ENCODE measurements at places on chromosomes 11 and 22.

- peak; percentile 34 for DNase-seq
These were observed at the start of gene FIBIN for GRCh38 chr11:26993965-26994457. Gene FIBIN (plus strand): TSS chr11:26994112. CDS start chr11:26994527, 415 bp downstream.

DNA sequence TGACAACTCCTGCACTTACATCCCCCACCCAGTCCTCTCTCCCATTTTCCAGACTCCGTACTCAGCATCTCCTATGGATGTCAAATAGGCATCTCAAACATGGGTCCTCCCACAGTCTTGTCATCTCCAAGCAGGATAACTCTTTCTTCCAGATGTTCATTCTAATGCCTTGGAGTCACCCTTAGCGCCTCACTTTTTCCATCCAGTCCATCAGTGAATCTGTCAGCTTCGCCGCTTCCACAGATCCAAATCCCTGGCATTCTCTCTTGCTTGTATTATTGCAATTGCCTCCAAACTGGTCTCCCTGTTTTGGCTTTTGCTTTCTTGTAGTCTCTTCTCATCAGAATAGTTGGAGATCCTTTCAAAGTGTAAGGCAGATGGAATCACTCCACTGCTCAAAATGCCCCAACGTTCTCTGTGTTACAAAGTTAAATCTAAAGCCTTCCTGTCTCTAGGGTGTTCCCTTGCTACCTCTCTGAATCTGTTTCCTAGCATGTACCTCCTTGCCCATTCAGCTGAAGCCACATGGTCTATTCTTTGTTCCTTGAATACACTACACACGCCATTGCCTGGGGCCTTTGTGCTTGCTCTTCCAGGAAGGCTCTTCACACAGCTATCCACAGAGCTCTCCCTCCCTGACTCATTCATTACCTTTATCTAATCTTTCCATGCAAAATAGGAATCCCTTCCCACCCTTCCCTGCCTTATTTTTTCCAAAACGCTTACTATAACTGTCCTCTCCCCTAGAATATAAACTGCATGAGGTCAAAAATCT lies 64.8 kb downstream of the UBASH3B start:
- no peak for DNase-seq

GRCh38 chr11:41985799-41986198 lies 526.3 kb upstream of the LRRC4C start:
- DNase-seq: no peak

GRCh38 chr11:38824573-38824972 lies 2226.5 kb upstream of the RAG2 start:
- DNase-seq: no peak

- no peak for DNase-seq
These were observed 15.5 kb downstream of the DGCR8 start for GRCh38 chr22:20095521-20095920.

GRCh38 chr22:39348909-39349505 lies 784 bp upstream of the SYNGR1 start:
- DNase-seq: no peak

DNA sequence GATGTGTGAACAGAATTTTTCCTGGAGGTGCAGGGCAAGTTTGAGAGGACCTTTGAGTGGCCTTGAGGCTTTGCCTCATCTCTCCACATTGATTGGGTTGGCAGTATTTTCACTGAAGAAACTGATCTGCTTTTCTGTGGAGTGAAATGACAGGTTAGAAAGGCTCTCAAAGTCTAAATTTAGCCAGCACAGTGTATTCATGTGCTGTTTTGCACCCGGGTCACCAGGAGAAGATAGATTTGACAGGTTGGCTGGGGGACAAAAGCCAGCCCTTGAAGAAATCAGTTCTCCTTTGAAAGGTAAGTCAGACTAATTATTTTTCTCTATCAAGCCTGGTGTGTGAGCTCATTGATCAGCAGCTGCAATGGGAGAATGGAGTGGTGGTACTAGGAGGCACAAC lies 152.9 kb downstream of the DBX1 start:
- no peak for DNase-seq

DNA sequence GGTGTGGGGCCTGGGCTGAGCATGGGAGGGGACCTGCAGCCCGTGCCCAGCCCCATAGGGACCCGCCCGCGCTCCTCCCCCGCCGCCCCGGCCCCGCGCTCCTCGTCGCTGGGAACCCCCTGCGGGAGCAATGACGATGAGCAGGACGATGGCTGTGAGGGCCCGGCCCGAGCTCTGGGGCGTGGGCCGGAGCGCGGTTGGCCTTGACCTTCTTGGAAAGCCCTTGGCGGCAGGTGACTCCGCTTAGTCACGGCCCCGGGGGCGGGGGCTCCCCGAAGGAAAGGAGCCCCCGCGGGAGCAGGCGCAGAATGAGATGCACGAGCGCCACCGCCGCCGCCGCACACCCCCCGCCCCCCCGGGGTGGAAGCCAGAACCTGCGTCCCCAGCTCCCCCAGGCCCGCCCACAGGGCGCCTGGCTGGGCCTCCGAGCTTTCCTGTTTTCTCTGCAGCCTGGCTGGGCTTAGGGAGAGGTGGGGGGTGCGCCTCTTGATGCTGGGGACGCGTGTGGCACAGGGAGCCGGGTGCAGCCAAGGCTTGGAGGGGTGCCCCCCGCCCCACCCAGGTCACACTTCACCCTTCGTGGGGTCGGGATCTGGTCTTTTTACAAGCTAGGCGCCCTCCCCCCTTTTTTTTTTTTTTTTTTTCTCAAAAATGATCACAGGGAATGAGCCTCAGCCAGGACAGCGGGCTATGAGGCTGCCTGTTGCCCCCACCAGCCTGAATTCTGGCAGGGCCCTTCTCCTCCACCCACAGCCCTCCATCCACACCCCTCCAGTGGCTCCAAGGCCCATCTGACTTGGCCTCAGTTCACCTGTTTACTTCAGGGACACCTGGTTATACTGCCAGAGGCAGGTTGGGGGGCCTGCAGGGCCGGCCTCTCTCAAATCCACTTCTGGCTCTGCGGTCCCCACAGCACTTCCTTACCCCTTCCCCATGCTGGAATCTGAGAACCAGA lies 17.9 kb downstream of the CRELD2 start:
- peak; percentile 33 for DNase-seq

- no peak for DNase-seq
These were observed 183.2 kb downstream of the GRIK4 start for GRCh38 chr11:120694726-120695125.

- DNase-seq: no peak
These were observed 24.4 kb upstream of the FSHB start for GRCh38 chr11:30206249-30206996.

DNA sequence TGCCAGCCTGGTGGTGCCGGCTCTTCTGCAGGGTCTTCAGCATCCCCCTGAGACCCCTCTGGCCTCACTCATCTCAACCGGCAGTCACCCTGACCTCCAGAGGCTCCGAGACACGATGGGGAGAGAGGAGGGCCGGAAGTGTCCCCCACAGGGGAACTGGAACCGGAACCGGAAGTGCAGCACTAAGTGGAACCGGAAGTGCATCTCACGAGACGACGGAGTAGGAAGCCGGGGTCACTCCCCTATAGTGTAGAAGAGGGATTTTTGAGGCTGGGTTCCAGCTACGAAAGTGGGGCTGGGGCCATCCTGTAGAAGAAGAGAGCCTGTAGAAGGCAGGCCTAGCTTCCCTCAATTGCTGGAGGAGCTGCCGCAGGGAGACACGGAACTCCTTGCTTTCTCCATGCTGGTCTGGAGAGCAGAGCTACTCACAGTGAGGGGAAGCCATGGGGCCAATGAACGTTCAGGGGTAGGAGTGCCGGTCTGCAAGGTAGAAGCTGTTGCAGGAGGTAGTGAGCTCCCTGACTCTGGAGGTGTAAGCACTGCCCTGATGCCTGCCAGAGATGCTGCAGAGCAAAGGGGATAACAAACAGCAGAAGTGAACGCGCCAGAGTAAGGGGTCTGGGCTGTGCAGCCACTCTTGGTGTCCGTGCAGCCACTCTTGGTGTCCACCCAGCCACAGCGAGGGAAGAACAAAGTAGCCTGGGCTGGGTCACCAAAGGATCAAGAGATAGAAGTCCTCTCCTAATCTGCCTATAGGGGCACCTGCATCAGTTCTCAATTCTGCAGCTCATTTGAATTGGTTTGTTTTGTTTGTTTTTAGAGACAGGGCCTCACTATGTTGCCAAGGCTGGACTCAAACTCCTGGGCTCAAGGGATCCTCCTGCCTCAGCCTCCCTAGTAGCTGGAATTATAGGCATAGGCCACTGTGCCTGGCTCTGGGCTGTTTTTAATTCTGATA lies 21.9 kb downstream of the SCUBE1 start:
- no peak for DNase-seq

GRCh38 chr11:65858681-65859087 lies 704 bp upstream of the CFL1 start:
- no peak for DNase-seq

- no peak for DNase-seq
These were observed 332.2 kb downstream of the TMEM135 start for GRCh38 chr11:87369888-87370287.

GRCh38 chr11:33620423-33621171 lies 80.0 kb downstream of the C11orf91 start:
- peak; percentile 7 for DNase-seq

- no peak for DNase-seq
These were observed 52.3 kb upstream of the MS4A8 start for GRCh38 chr11:60647087-60647486.

DNA sequence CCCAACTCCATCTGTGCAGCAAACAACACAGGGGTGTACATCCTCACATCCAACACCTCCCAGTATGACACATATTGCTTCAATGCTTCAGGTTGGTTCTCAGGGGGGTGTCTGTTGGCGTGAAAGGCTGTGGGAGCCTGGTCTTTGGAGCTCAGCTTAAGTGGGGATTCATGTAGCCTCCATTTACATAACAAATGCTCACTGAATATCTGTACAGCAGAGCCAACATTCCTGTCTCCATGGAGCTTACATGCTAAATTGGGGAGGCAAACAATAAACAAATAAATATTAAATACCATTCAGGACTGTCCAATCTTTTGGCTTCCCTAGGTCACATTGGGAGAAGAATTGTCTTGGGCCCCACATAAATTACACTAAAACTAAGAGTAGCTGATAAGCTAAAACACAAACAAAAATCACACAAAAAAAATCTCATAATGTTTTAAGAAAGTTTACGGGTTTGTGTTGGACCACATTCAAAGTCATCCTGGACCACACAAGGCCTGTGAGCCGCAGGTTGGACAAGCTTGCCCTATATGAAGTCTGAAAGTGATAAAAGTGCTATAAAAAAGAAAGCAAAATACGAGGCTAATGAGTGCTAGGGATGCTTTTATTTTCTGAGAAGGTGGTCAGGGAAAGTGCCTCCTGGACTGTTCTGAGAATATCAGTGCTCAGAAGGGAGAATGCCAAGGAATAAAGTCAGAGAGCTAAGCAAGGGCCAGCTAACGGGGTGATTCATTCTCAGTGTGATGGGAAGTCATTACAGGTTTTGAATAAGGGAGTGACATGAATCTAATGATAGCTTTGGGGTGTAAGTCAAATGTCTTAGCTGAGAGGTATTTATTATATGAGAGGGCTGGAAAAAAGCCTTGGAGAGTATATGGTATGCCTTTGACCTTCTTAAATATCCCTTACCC lies 41.6 kb downstream of the CD44 start:
- no peak for DNase-seq

Measured in amniotic stem cell (primary cell).